SJCRH30 (cell line): ENCODE measurements at places on chromosomes 2 and 18. TPM values are rescaled to one million over a fixed set of nuclear protein-coding genes. Genes with fewer than 3 reads are reported as not detected.

DNA sequence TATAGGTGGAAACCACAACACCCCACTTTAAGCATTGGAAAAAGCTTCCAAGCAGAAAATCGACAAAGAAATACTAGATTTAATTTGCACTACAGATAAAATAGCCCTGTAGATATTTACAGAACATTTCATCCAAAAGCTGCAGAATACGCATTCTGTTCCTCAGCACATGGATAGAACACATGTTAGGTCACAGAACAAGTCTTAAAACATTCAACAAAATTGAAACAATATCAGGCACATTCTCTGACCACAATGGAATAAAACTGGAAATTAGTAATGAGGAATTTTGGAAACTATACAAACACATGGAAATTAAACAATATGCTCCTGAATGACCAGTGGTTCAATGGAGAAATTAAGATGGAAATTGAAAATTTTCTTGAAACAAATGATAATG is 27.8 kb upstream of the XDH start:
- no peak for DNase-seq
- no peak overlapping the region for H3K4me3 ChIP-seq
- no peaks in the 10 kb centered on the region for H3K27me3 ChIP-seq

GRCh38 chr18:1663879-1664705 is 759.4 kb downstream of the ADCYAP1 start:
- H3K27me3 ChIP-seq, result no peaks in the 10 kb centered on the region
- no peak overlapping the region for H3K4me3 ChIP-seq
- H3K27ac ChIP-seq, result no peak overlapping the region
- DNase-seq, result peak; percentile 74
- H3K36me3 ChIP-seq, result no peaks in the 10 kb centered on the region

LIPG gene
- 37.0 and 37.3 TPM in 2 replicates for total RNA-seq

DNA sequence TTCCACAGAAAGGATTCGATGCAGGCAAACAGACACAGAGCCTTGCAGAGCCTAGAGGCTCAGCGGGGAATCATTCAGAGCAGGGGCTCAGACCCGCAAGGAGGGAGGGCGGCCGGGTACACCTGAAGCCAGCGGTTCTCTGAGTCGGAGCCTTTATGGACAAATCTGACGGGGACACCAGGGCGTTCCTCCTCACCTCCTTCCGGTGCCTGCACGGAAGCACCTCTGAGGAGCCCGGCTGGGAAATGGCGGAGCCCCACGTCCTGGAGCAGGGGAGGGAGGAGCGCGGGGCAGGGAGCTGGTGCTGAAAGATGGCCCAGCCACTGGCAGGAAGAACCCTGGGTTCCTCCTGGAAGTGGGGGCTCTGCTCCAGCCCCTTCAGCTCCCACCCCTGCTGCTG is 193.5 kb upstream of the ALKAL2 start:
- H3K36me3 ChIP-seq, result no peaks in the 10 kb centered on the region
- H3K4me3 ChIP-seq, result no peak overlapping the region

DNA sequence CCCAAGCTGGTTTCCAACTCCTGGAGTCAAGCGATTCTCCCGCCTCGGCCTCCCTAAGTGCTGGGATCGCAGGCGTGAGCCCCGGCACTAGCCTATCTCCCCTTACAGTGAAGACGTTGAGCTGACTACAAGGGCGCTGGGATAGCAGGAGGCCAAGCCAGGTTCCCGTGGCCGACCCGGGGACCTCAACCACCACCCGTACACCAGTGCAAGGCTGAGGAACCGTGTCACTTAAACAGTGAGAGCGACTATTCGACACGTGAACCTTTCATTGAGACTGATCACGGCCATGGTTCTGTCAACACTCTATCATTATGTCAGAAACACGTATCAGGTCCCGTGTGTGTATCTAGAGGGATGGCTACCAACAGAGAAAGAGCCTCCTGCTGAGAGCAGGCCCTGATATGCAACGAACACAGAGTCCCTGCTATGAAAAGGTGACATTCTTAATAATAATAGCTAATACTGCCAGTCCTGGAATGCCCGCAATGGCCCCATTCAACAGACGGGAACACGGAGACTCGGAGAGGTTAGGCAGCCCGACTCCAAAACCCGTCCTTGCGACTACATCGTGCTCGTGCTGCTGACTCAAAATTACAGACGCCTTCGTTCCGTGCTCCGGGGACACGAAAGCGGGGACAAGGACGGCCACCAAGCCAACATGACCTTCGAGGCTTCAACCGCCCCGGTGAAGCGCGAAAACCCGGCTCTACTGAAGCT is 833 bp downstream of the AFG3L2 start:
- no peaks in the 10 kb centered on the region for H3K36me3 ChIP-seq
- H3K4me3 ChIP-seq, result peak overlapping the region; percentile 90
- H3K4me1 ChIP-seq, result peaks cover 3% of the 10 kb centered on the region; the same call in 1 of the 2 replicates
- H3K27me3 ChIP-seq, result no peaks in the 10 kb centered on the region

DNA sequence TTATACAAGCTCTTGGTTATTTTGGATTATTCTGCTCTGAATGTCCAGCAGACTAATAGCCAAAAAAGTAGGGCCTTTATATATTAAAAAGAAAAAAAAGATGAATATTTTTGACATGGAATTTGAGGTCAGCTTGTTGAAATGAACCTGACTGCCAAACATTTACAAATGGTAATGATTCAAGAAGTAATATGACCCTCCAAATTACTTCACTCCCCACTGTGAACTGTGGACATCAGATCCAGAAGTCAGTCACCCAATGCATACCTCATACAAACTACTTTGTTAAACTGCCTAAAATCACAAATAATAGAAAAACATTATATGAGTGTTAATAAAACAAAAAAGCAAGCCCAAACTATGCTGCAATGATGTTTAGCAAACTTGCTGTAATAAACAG is 10.0 kb downstream of the EPG5 start:
- no peak overlapping the region for H3K4me3 ChIP-seq
- peaks cover 3% of the 10 kb centered on the region; the same call in 1 of the 2 replicates for H3K36me3 ChIP-seq
- no peak for DNase-seq
- H3K27me3 ChIP-seq, result no peaks in the 10 kb centered on the region
- H3K4me1 ChIP-seq, result no peaks in the 10 kb centered on the region

DNA sequence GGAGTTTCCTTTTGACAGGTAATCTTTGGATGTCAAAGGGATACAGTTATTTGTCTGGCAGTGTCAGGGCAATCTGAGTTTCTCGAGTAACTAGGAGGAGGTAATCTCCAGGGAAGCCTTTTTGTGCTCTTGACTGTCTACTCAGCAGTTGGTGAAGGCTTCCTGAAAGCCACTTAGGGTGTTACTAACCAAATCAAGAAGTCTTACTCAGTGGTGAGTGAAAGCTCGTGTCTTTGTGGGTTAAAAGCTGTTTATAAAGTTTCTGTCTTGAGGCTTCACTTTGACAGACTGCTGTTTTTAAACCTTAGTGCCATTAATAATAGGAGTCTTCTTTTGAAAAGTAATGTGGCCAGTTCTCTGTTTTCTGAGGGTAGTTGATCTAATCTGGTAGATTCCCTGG is 1.7 kb downstream of the THSD7B start:
- no peak for DNase-seq
- no peak overlapping the region for H3K27ac ChIP-seq
- H3K27me3 ChIP-seq, result no peaks in the 10 kb centered on the region; the same call in 1 of the 2 replicates

GRCh38 chr18:49094979-49095632 is 144.3 kb upstream of the SMAD7 start:
- H3K4me1 ChIP-seq, result peaks cover 4% of the 10 kb centered on the region; the same call in 1 of the 2 replicates
- H3K4me3 ChIP-seq, result no peak overlapping the region
- H3K27me3 ChIP-seq, result no peaks in the 10 kb centered on the region
- no peak for DNase-seq
- no peaks in the 10 kb centered on the region for H3K36me3 ChIP-seq

DNA sequence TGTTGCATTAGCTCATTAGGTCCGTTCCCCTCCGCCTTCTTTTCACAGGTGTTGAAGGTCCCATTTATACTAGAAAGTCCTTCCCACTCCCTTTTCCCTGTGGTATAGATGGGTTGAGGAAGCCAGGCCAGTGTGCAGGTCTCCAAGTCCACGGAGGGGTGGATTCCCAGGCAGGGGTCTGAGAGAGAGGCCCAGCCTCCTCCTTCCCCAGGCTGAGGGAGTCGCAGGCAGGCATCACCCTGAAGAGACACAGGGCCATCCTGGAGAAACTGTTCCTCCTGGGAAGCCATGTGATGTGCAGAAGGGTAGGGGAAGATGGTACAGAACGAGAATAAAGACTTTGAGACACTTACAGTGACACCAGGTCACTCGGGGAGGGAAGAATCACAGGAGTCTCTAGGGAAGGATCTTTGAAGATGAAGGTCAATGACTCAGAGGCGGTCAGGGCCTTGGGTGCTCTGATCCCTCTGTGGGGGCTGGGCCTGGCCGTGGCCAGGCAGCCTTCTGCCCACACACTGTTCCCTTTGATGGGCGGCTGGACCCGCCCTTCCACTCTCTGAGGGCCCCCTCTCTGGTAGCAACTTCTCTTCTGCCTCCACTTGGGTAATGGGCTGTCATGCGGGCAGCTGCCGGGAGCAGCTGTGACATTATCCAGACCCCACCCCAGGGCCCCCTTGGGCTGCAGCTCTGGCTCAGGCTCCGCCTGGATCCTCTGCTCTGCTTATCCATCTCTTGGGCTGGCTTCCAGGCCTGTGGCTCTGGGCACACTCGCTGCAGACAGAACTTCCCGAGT is 45.1 kb downstream of the RHOB start:
- no peak overlapping the region for H3K27ac ChIP-seq
- peak; percentile 91 for DNase-seq
- H3K4me3 ChIP-seq, result no peak overlapping the region
- no peaks in the 10 kb centered on the region; the same call in 1 of the 2 replicates for H3K27me3 ChIP-seq

C2orf15 gene
- 0.24 and 0.25 TPM in 2 replicates for total RNA-seq

GRCh38 chr18:21559195-21559594 is 41.3 kb downstream of the ESCO1 start:
- no peak for DNase-seq
- H3K4me1 ChIP-seq, result no peaks in the 10 kb centered on the region
- no peak overlapping the region for H3K27ac ChIP-seq
- H3K4me3 ChIP-seq, result no peak overlapping the region
- no peaks in the 10 kb centered on the region for H3K27me3 ChIP-seq
- H3K36me3 ChIP-seq, result peaks cover 2% of the 10 kb centered on the region; the same call in 1 of the 2 replicates

- no peaks in the 10 kb centered on the region for H3K36me3 ChIP-seq
- H3K4me3 ChIP-seq, result no peak overlapping the region
- no peak for DNase-seq
Measured at GRCh38 chr2:118834901-118835745, 12.3 kb downstream of the EN1 start.

GRCh38 chr18:31557446-31557845 is 34.2 kb upstream of the TTR start:
- H3K4me3 ChIP-seq, result no peak overlapping the region
- no peak for DNase-seq
- no peak overlapping the region for H3K27ac ChIP-seq
- no peaks in the 10 kb centered on the region for H3K27me3 ChIP-seq

GRCh38 chr2:71923143-71923525 is 224.5 kb downstream of the CYP26B1 start:
- no peaks in the 10 kb centered on the region for H3K4me1 ChIP-seq
- no peak overlapping the region for H3K27ac ChIP-seq
- no peak overlapping the region for H3K4me3 ChIP-seq
- H3K36me3 ChIP-seq, result no peaks in the 10 kb centered on the region

DNA sequence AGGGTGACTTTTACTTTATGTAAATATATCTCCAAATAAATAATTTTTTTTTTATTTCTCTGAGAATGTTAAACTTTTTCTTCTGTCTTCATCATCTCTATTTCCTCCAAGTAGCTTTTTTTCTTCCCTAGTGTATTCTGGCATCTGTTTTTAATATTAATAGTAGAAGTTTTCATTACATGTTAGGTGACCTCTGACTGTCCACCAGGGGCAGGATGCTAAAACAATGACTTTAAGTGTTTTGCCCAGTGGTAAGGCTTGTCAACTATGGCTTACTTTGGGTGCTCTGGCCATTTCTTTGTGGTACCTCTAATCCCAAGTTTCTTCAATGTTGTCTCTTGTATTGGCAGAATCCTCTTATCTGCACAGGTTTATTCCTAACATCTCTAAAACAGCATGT is 127.1 kb downstream of the SRBD1 start:
- no peak for DNase-seq
- H3K4me3 ChIP-seq, result no peak overlapping the region
- no peaks in the 10 kb centered on the region for H3K4me1 ChIP-seq
- no peak overlapping the region for H3K27ac ChIP-seq

GRCh38 chr2:50718146-50718545 is 313.8 kb downstream of the NRXN1 start:
- H3K4me3 ChIP-seq, result no peak overlapping the region
- DNase-seq, result no peak
- no peaks in the 10 kb centered on the region for H3K27me3 ChIP-seq
- H3K27ac ChIP-seq, result no peak overlapping the region
- H3K4me1 ChIP-seq, result no peaks in the 10 kb centered on the region

- no peak overlapping the region for H3K27ac ChIP-seq
- no peak overlapping the region for H3K4me3 ChIP-seq
- DNase-seq, result no peak
- H3K27me3 ChIP-seq, result no peaks in the 10 kb centered on the region
- no peaks in the 10 kb centered on the region for H3K4me1 ChIP-seq
- no peaks in the 10 kb centered on the region for H3K36me3 ChIP-seq
Measured at GRCh38 chr2:3666613-3666975, 8.6 kb downstream of the ALLC start.

DNA sequence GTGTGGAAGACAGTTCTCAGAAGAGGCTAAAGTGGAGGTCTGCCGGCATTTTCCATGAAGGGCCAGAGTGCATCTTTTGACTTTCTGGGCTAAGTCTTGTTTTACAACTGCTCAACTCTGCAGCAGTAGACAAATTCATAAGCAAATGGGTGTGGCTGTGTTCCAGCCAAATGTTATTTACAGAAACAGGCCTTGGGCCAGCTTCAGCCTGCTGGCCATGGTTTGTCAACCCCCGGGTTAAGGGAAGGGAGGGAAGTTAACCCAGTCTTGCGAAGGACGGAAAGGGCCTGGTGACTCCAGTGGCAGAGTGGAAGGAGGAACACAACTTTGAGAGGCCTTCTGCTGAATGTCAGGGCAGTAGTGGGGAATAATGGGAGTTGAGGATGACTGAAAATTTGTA is 34.3 kb upstream of the NCKAP5 start:
- DNase-seq, result no peak
- H3K4me1 ChIP-seq, result no peaks in the 10 kb centered on the region
- no peaks in the 10 kb centered on the region for H3K36me3 ChIP-seq
- no peak overlapping the region for H3K27ac ChIP-seq
- H3K4me3 ChIP-seq, result no peak overlapping the region
- H3K27me3 ChIP-seq, result no peaks in the 10 kb centered on the region

DNA sequence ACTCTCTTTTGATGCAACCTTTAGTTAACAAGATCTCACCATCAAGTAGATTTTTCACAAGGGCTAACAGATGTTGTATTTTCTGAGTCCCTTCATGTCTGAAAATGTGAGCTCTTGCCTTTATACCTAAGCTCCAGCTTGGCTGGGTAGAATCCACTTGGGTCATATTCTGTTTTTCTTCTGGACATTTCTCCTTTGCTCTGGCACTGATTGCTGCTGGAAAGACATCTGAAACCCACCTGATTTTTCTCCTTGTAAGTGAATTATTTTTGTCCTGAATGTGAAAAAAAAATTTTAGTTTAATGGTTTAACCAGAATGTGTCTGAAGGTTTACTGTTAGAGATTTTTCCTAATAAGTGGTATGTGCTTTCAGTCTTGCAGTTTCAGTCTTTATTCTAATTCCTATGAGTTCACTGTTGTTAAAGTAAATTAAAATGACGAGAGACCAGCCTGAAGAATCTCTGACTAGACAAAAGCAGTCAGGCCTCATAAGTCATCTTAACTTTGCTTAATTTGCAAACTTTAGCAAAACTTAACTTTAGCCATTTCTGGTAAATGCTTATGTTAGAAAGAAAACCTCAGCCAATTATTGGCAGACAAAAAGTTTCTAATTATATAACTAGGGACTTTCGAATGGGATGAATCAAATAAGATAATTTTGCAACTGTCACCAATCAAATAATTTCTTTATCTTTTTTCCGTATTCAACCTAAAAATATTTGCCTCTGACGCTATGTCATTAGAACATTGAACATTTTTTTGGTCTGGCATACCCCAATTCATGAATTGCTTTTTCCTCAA is 70.8 kb downstream of the ACAA2 start:
- no peak overlapping the region for H3K4me3 ChIP-seq
- H3K27me3 ChIP-seq, result no peaks in the 10 kb centered on the region
- H3K4me1 ChIP-seq, result no peaks in the 10 kb centered on the region; the same call in 1 of the 2 replicates
- no peaks in the 10 kb centered on the region for H3K36me3 ChIP-seq
